Fibroblast of pulmonary artery (primary cell): ENCODE measurements at places on chromosomes 2 and 18.
A peak's percentile ranks its signal among the peaks of the same experiment; 100 is the strongest.

DNA sequence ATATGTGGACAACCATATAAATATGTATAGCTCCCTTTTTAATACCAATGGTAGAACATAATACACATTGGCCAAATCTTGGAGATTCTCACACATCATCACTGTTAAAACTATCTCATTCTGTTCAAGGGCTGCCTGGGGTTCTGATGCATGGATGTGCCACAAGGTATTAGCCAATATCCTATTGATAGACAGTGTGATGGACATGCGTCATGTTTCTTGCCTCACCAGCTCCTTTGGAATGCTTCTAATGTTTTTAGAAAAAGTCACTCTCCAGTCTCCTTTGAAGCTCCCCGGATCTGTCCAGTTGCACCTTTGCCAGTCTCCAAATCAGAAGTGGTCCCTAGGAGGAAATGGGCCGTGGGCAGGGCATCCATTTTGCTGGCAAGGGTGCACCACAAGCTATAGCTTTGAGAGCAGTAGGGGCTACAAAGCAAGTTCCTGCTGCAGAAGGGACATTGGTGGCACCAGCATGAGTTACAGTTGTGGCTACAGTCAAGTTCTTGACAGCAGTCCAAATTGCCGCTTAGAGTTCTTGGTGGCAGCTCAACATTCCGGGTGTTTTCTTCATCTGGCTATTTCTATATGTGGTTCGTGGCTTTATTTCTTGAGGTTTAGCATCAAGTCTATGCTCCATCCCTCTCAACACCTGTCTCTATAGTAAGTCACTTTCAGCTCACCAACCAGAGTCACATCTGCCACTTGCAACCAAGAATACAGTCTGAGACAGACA is 25.1 kb upstream of the ATRAID start:
- DNase-seq: no peak

GRCh38 chr2:197250084-197250397 is 60.5 kb downstream of the ANKRD44 start:
- no peak for DNase-seq

- no peak for DNase-seq
Measured at GRCh38 chr2:96962567-96963203, 23.7 kb downstream of the FAM178B start.

DNA sequence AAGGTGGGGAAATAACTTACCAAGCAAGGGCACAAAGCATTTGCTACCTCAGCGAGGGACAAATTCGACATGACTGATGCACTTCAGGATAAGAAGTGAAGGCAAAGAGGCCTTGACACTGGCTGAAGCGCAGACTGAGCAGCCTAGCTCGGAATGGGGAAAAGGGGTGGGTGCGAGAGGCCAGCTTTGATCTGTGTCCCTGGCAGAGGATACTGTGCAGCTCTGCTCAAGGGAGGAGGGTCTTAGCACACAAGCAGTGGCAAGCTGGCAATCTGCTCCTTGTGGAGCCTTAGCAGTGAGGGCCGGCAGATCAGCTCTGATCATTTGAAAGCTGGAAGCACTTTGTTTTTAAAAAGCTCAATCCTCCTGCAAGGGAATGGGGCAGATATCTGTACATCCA is 222.3 kb downstream of the ZBTB7C start:
- DNase-seq: no peak

DNA sequence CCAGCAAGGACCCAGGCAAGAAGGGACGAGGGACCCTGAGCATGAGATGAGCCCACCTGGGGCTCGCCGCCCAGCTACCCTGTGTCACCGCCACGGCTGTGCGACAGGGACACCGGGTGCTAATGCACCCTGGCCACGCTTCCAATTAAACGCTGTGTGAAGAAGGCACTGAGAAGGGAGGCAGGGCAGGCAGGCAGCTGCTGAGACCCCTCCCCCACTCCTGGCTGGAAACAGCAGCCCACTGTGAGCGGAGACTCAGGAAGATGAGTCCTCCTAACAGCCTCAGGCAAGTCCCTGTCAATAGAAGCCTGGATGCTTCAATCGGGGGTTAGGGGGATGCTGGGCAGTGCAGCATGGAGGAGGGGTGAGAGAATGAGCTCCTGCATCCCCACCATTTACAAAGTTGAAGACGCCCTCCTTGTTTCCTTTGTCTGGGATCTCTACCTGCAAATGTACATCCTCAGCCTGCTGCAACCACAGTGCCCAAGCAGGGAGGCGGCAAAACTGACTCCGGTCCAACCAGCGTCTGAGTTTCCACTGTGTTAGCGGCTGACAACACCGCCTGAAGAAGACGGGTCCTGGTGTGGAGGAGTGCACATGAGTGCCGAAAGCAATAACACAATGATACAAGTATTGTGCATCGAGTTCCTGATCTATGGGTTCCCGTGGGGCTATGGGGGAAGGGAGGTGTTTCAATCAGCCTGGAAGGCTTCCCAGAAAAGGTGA is 12.8 kb downstream of the TMEM163 start:
- no peak for DNase-seq

DNA sequence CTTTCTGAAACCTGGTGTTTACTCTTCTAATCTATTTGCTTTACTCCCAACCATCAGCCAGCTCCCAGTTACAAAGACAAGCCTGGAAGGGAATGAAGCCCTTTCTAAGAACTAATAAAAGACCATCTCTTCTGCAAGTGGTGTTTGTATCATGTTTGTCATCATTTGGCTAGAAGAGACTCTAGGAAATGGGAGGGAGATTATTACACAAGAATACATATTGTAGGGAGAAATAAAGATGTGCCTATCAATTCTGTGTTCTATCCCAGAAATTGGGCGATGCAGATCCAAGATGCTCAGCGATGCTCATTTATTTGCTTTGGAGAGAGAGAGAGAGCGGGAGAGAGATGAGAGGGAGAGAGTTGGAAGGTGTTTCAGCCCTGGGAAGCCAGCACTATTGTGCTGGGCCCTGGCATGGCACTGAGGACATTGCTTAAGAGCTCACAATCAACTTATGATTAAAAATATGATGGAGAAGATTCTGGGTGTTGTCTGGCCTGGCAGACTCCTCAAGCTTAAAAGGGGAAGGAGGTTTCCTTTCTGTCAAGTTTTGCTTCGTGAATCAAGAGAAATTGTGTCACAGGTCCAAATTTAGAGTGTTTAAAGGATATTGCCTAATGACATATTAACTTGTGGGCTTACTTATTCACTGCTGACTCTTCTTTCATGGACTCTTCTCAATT is 41.8 kb upstream of the AFF3 start:
- no peak for DNase-seq

DNA sequence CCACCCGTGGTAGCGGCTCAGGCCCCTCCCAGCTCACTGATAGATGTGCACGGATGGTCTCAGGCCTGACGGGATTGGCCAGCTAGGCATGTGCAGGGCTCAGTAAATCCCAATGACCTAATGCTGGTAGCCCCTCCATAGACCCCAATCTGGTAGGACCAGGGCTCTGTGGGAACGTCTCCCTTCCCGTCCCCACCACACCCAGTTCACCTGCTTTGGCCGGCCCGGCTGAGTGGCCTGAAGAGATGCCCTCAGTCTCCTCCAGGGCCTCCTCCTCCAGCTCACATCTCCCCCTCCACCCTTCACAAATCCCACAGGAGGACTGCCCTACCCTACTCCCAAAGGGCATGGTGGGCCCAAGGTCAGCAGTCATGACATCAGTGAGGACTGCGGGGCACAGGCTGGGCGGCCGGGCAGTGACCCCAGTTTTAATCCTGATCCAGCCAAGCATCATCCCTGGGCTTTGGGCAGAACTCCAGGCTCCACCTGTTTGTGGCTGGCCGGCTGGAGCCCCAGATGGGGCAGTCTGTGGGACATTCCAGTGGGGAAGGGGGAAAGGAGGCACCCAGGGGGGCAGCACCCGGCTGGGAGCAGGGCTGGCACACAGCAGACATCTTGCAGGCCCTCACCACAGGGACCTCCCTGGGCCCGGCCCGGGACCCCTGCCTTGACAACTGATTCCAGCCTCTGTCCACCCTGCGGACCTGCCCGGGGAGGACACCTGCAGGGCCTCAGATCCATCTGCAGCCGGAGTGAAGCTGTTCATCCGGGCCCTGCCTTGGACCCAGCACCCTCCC is 2.3 kb downstream of the KIF1A start:
- DNase-seq: no peak

DNA sequence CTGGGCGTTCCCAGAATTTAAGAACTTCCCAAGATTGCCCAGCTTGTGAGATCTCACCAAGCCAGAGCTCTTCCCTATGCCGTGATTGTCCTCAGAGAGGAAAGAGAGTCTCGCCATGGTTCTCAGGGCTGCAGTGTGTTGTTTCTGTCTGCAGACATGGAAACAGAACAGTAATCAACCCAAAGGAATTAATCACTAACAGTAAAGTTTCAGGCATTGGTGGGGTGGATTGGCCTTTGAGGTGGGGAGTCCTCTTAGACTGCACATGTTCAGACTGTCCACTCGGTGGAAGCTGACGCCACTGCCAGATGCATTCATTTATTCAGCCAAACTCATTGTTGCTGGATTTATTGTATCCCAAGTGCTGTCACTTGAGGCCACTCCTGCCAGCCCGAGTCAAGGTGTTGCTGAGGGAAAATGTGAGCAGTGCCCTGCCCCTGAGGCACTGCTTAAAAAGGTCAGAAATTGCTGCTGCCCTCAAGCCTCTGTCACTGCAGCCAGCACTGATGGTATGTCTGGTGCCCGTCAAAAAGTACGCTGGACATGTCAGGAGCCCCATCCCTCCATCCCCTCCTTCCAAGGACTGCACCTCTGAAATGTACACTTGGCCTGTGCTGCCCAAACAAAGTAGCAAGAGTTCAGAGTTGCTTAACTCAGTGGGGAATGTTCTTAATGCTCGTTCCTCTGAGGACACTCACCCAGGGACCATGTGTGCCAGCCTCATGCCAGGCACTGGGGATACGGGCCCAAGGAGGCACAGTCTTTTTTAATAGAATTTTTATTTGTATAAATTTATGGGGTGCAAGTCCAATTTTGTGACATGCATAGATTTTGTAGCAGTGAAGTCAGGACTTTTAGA is 201.0 kb downstream of the GLI2 start:
- no peak for DNase-seq

GRCh38 chr18:10134204-10134603 is 220.4 kb downstream of the VAPA start:
- DNase-seq: no peak

DNA sequence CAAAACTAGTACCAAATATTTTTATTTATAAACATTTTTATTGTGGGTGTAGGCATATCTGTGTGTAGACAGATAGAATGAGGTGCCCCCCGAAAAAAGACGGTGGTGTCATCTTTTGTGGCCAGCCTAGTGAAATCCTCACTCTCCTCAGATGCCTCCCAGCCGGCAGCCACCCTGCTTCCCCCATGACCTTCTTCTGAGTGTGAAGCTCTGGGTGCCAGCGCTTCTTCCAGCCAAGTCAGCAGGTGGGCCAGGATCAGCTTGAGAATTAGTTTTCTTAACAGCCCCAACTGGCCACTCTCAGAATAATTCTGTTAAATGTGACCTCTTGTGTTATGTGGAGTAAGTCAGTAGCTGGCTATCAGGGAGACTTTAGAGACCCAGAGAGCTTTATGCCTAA is 229.6 kb upstream of the FOSL2 start:
- no peak for DNase-seq

GRCh38 chr2:217875556-217876252 is 127.1 kb downstream of the TNS1 start:
- no peak for DNase-seq

DNA sequence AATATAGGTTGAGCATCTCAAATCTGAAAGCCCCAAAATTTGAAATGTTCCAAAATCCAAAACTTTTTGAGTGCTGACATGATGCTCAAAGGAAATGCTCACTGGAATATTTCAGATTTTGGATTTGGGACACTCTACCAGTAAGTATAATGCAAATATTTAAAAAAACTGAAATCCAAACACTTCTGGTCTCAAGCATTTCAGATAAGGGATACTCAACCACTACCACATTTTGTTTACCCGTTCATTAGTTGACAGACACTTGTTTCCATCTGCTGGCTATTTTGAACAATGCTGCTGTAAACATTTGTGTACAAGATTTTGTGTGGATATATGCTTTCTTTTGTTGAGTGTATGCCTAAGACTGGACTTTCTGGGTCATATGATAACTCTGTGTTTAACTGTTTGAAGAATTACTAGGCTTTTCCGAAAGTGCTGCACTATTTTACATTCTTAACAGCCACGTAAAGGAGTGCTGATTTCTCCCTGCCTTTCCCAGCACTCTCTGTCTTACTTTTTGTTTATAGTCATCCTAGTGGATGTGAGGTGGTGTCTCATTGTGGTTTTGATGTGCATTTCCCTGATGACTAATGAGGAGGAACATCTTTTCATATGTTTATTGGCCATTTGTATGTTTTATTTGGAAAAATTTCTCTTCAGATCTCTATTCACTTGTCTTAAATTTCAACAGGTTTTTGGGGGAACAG is 19.5 kb upstream of the DCDC2C start:
- no peak for DNase-seq

- no peak for DNase-seq
Measured at GRCh38 chr2:202037086-202037485, 3.4 kb downstream of the FZD7 start.

GRCh38 chr2:60023256-60023985 is 530.0 kb downstream of the BCL11A start:
- DNase-seq: no peak

DNA sequence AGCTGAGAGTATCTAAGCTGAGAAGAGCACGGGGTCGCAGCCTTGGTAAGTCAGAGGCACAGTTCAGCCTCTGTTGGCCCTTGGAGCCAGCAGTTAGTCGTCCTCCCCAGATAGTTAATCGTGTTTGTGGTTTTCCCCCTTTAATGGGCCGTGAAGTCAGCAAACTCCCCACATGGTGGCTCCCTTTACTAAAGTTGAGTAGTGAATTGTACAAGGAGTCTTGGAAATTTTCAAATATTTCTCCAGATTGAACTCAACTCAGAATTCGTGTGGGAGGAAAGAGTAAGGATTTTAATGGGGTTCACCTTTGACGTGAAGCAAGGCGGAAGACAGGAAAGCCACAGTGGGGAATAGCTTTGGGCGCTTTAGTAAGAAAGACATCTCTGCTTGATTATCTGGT is 2.4 kb upstream of the ADCYAP1 start:
- DNase-seq: peak; percentile 51

- DNase-seq: peak; percentile 62
Measured at GRCh38 chr2:30178618-30179434, 32.0 kb downstream of the YPEL5 start.

- DNase-seq: no peak
Measured at GRCh38 chr2:28394997-28395333, 2.3 kb downstream of the FOSL2 start.

DNA sequence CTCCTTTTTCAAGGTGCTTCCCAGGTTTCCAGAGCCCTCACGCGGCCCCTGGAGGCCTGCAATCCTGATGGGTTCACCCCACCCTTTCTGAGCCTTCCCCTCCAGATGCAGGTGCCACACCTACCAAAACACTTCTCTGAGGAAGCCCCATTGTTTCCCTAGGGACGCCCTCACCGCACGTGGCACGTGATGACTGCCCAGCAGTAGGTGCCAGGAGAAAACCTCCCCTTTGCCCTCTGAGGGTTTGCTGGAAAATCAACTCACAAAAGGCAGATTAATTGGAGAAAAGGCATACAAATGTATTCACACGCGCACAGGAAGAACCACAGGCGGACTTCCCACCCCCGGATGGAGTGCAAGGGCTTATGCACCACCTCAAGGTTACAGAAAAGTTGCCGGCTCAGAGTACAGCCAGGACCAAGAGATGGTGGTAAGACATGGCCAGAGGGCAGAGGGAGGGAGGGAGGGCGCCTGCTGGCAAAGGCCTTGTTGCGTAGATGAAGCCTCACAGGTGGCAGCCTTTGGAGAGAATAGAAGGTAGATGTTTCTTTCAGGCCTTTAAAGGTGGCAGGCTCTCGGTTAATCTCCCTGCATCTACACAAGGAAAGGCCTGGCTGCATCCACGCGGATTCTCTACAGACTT is 269.4 kb upstream of the RAB6C start:
- no peak for DNase-seq
